Ovary (tissue), 10 donors: ENCODE measurements at places on chromosomes 3 and 15. TPM values are rescaled to one million over a fixed set of nuclear protein-coding genes. Genes with fewer than 3 reads are reported as not detected.

GRCh38 chr3:31035681-31036080 is 141.2 kb upstream of the GADL1 start:
- H3K36me3 ChIP-seq: no peaks in the 10 kb centered on the region
- H3K27ac ChIP-seq: no peak overlapping the region
- H3K4me1 ChIP-seq: no peaks in the 10 kb centered on the region

GRCh38 chr15:82890995-82891390 is 61.5 kb downstream of the HOMER2 start:
- H3K27ac ChIP-seq: no peak overlapping the region
- no peaks in the 10 kb centered on the region for H3K27me3 ChIP-seq
- no peak overlapping the region for H3K4me3 ChIP-seq
- H3K36me3 ChIP-seq: no peaks in the 10 kb centered on the region
- no peak for DNase-seq

- DNase-seq: no peak
- H3K27ac ChIP-seq: no peak overlapping the region
- H3K36me3 ChIP-seq: no peaks in the 10 kb centered on the region
Measured at GRCh38 chr15:57625703-57626448, 34.2 kb downstream of the MYZAP start.

DNA sequence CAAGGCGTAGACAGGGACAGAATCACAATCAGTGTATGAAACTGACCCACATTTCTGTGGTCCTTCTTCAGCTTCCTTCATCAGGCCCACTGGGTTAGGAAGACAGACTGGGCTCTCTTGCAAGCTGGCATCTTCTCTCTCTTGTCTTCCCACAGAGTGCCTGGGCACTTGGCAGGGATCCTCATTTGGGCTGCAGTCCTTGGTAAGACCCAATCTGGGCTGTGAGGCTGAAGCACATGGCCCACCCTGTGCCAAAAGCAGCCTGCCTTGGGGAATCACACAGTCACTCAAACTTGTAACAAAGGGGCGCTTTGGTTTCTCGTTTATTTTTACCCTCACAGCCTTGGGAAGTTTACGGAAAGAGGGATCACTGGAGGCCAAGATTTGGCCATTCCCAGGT is 8.2 kb upstream of the EPHB3 start:
- H3K27ac ChIP-seq: no peak overlapping the region
- no peak for DNase-seq
- no peaks in the 10 kb centered on the region for H3K36me3 ChIP-seq

GRCh38 chr3:157199841-157200240 is 39.9 kb upstream of the CCNL1 start:
- no peaks in the 10 kb centered on the region for H3K27me3 ChIP-seq
- no peak for DNase-seq
- no peak overlapping the region for H3K4me3 ChIP-seq
- H3K27ac ChIP-seq: no peak overlapping the region
- H3K4me1 ChIP-seq: no peaks in the 10 kb centered on the region

- no peaks in the 10 kb centered on the region for H3K27me3 ChIP-seq
- DNase-seq: no peak
- H3K4me1 ChIP-seq: peaks cover 3% of the 10 kb centered on the region
- no peak overlapping the region for H3K4me3 ChIP-seq
Measured at GRCh38 chr15:51888593-51889195, 59.2 kb downstream of the TMOD3 start.

DNA sequence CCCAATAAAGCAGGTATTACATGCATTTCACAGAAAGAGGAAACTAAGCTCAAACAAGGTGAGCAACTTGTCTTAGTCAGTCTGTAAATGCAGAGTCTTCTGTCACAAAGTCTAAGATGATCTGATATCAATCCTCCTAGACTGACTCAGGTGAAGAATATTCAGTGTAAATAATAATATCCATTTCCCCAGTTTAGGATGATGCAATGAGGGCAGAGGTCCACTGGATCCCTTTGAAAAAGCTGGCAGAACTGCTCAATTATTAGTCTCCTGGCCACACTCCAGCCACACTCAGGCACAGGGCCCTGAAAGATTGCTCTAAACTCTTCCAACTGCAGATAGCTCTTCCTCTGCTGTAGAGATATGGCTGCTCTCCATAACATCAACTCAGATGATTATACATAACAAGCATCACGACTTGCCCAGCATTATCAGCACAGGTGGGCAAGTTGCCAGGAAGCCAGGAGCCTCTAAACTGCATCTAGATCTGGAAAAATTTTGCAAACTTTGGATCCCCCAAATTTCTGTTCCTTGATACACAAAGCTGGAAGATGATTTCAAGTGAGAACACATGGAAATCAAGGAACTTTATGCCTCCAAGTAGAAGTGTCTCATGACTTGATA is 129.8 kb upstream of the CPNE4 start:
- no peak for DNase-seq
- H3K4me1 ChIP-seq: no peaks in the 10 kb centered on the region
- no peaks in the 10 kb centered on the region for H3K27me3 ChIP-seq
- no peak overlapping the region for H3K4me3 ChIP-seq
- H3K36me3 ChIP-seq: no peaks in the 10 kb centered on the region

- no peaks in the 10 kb centered on the region for H3K27me3 ChIP-seq
- DNase-seq: no peak
- H3K36me3 ChIP-seq: no peaks in the 10 kb centered on the region
- no peak overlapping the region for H3K4me3 ChIP-seq
Measured at GRCh38 chr3:178329936-178330335, 206.3 kb upstream of the KCNMB2 start.

- H3K27me3 ChIP-seq: no peaks in the 10 kb centered on the region
- H3K4me1 ChIP-seq: peaks cover 3% of the 10 kb centered on the region
- H3K4me3 ChIP-seq: no peak overlapping the region
- no peaks in the 10 kb centered on the region for H3K36me3 ChIP-seq
- no peak overlapping the region for H3K27ac ChIP-seq
Measured at GRCh38 chr3:134074001-134074789, 44.5 kb upstream of the SLCO2A1 start.

DNA sequence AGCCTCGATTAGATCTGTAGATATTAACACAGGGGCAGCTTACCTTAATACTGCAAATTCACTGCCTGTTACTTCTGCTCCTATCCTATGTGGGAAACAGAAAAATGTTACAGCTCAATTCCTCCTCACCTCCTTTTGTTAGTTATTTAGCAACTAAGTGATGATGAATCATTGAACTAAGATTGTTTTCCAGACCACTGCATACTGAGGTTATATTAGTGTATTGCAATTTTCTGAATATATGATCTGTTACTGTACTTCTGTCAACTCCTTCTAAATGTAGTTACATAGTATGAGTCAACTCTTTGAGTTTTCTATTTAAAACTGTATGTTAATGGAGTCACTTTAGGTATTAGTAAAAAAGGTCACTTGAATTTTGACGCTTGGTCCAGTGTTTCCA is 331.5 kb upstream of the SLCO3A1 start:
- no peak overlapping the region for H3K27ac ChIP-seq
- no peak overlapping the region for H3K4me3 ChIP-seq
- H3K36me3 ChIP-seq: no peaks in the 10 kb centered on the region

DNA sequence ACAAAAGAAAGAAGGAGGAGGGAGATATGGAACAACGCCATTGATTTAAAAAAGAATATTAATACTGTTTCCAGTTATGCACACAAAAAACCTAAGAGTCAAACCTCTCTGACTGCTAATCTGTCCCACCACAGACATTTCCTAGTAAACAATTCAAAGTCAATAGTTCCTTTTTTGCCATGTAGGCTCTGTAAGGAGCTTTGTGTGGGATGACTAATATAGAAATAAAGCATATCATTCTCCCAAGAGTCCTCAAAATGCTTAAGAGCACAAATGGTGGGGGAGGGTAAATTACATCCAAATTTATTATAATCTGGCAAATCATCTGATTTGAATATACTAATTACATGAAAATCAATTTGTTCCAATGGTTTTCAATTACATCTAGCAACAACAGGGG is 155.9 kb upstream of the CNTN4 start:
- no peak for DNase-seq
- H3K4me1 ChIP-seq: no peaks in the 10 kb centered on the region
- H3K36me3 ChIP-seq: no peaks in the 10 kb centered on the region
- no peaks in the 10 kb centered on the region for H3K27me3 ChIP-seq
- no peak overlapping the region for H3K4me3 ChIP-seq

The PLSCR1 gene
- total RNA-seq: 141 TPM

The UBA3 gene
- total RNA-seq: 50.2 TPM

The SKOR1 gene
- total RNA-seq: 0.96 TPM
